Activated CD8-positive, alpha-beta memory T cell treated with anti-CD3 and anti-CD28 coated beads for 48 hours (primary cell): ENCODE measurements at places on chromosomes 11 and 22.

GRCh38 chr11:10978198-10978597 lies 120.3 kb upstream of the ZBED5 start:
- no peak for DNase-seq

DNA sequence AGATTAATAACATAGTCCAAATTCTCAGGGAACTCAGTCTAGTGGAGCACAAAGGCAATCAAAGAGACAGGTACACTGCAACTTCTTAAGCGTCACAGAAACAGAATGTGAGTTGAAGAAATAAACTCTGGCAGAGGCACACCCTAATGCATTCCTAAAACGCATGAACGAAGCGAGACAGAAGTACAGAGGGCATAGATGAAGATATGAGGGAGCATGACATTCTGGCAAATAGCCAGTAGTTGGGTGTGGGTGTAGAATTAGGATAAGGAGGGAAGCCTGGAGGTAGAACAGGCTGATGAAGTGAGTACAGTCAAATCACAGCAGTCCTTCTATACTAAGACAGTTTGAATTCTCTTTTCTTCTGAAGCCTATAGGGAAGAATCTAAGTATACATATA lies 838.7 kb upstream of the API5 start:
- no peak for DNase-seq

DNA sequence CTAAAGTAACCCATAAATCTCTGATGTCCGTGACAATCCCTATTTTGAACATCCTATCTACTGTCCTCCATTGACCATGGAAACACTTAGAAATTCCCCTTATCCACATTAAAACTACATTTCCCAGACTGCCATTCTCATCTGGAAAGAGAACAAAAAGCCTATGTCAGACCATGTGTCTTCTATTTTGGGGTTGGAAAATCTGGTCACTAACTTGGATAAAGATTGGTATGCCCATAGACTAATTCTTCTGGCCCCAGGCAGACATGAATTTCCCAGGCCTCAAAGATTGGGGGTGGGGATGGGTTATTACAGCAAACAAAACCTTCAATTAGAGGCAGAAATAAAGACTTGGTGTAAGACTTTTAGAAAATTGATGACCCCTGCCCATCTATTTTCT lies 30.9 kb upstream of the CREB3L1 start:
- DNase-seq = no peak

DNA sequence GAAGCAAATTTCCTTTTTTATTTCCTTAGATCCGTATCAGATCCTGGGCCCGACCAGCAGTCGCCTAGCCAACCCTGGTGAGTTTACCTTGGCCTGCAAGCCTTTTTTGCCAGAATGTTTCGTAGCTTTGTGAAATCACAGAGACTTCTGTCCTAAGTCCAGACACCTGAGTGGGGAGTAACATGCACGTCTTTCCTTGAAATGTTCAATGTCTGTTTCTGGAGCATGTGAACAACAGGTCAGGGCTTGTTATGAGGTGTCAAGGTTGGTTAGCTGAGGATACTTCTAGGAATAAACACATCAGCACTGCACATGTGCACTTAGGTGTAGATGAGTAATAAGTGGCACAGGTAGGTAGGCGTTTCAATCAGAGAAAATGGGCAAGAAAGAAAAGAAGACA lies 58.0 kb downstream of the KCNJ1 start:
- DNase-seq = no peak

DNA sequence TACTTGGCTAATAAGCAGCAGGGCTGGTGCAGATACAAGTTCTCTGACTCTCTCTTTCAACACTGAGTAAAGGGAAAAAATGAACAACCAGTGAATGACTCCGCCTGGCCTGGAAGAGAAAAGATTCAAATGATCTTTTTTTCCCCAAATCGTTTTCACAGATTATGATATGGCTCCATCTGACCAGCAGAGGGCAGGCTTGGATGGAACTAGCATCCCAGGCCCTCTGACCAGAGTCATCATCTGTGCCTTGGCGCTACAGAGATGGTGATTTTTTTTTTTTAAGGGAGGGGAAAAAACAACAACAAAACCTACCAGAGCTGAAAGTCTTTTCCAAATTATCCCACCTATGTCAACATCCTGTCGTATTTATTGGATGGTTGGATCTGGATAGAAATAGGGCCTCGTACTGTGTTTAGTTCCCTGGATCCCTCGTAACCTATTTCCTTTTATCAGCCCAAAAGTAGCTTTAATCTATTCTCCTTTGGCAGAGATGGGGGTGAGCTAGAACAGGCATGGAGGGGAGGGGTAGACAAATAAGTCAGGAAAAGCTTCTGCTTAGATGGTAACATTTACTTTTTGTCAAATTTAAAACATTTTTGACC lies 69.7 kb downstream of the PRSS23 start:
- DNase-seq = no peak

GRCh38 chr22:27768027-27768653 lies 33.4 kb downstream of the MN1 start:
- no peak for DNase-seq

DNA sequence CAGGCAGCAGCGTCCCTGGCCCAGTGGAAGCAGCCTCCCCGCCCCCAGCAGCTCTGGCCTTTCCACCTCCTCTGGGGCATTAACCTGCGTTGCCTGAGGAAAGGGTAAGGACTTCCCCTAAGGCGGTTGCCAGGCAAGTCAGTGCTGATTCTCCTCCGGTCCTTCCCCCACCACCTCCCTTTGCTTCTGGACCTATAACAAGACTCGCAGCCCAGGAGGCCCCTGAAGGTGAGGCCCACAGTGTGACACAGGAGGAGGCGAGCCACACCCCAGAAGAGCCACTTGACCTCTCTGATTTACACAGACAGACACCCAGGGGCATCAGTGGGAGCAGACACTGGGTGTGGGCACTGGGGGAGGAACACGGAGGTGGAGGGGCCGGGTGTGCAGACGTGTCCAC lies 35.4 kb downstream of the ASCL2 start:
- DNase-seq = no peak

DNA sequence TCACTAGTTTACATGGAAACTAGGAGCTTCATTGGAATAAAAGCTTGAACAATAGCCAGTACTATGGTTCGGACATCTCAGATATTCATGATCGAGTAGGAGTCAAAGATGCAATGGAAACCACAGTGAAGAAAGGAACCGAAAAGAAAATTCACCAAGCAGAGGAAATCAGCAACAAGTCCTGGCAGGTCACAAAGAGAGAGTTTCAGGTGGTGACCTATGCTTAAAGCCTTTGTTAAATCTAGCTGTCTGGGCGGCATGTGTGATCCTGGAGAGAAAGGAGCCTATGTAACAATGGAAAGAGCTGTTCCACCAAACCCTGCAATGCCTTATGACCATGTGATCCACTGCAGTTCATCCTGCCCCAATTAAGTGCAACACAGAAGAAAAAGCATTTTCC lies 68.9 kb upstream of the POU2AF2 start:
- DNase-seq = no peak

DNA sequence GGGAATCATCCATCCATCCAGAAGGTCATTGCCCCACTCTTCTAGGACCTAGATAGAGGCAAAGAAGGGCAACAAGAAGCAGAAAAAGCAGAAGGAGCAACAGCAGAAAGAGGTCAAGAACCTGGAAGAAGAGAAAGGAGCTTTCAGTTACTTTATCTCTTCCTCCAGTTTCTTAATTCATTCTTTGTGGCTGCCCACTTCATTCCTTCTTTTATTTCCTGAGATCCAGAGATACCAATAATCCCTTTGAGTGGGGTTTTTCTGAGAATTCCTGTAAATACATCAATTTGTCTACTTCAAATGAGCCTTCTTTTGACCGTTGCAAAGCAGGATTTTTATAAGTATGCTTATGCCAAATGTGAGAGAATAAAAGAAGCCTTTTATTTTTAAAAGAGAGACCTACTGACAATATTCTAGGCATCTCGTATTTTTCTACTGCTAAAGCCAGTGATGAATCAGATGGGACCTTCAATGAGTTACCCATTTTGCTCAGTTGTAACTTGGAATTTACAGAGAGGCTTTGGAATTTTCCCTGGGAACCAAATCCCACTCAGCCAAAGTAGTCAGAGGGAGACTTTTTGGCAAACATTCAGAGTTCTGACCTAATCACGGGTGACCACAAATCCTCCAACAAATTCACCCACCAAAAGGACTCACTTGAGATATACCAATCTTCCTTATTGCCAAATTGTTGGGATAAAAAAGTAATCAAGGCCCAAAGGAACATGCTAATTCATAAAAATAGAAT lies 54.9 kb downstream of the ZC3H12C start:
- no peak for DNase-seq

DNA sequence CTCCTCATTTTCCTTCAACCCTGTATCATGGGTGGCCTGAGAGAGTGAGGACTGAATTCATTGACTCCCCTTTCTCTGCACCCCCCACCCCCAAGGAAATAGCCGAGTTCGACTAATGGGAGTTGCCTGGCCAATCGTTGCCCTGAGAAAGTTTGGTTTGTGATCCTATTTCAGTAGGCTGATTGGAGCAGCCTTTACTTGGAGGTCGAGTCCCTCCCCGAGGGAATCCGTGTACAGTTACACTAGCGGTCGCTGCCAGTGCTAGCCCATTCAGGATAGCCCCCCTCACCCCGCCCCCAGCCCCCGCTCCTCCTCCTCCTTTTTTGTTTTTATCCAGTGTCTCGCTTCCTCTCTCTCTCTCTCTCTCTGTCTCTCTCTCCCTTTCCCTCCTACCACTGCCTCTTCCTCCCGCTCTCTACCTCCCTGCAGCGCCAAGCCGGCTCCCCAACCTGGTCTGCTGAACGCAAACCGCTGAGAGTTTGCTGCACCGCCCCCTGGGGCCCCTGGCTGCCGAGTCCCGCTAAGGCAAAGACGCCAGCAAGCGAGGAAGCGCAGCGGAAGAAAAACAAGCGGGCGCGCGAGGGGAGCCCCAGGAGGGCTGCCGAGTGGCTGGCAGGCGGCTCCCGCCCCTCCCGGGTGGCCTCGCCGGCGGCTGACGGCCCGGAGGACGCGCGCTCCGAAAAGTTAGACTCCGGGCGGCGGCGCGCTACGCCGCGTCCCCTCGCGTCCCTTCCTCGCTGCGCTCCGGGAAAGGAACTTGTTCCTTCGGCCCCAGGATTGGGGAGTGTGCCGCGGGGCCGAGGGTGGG lies at the start of gene GRAMD1B:
Gene GRAMD1B, plus strand, starts transcription at position 357 of the 808 bp plus-strand sequence. CDS start 524 bp downstream, outside the sequence.
- DNase-seq = peak; percentile 48

DNA sequence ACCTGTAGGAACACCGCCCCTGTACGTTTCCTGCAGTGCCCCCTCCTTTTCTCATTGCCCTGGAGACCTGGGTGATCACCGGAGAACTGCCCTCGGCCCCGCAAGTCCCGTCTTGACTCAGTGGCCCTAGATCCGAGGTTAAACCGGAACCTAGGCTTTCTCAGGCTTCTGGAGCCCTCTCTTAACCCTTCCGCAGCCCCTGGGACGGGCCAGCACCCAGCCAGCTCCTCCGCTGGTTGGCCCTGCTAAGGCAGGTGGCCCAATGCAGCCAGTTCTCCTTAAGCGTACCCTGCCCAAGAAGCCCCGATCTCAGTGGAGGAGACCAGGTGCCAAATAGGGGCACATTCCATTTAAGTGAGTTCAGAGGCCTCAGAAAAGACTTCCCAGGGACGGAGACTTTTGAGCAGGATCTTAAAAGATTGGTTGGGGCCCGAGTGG lies 776 bp downstream of the NLRX1 start:
- peak; percentile 8 for DNase-seq

GRCh38 chr11:65947603-65948125 lies 2.4 kb downstream of the TSGA10IP start:
- DNase-seq = no peak

- no peak for DNase-seq
Observed at GRCh38 chr11:69704508-69705253, 859 bp upstream of the FGF19 start.

DNA sequence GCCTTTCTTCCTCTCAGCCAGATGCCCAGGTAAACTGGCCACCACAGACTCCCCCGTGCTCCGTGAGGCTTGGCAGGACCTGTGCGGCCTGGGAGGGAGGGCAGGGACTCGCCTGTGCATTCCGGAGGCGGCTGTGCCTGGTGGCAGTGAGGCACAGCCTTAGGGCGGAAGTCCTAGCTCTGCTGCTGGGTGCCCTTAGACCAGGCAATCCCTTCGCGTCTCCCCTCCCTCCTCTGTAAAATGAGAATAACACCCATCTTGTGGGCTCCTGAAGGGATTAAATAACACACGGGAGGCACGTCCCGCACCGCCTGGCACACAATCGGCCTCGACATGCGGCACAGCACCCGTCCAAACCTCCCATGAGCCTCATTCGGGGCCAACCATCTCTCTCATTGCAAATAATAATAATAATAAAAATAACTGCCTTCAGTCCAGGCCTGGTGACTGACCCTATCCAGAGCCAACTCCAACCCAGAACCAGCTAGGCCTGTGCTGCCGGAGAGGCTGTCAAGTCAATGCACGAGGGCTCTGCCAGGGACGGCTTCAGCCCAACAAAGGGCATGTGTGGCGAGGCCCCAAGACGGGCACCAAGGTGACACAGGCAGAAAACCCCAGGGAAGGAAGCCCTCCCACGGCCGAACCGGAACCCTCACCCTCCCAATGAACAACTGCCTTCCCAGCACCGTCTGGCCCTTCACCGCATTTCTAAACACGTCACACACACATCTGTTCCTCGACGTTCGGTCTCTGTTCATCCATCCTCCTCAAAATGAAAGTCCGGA lies 8.2 kb downstream of the LTO1 start:
- no peak for DNase-seq

DNA sequence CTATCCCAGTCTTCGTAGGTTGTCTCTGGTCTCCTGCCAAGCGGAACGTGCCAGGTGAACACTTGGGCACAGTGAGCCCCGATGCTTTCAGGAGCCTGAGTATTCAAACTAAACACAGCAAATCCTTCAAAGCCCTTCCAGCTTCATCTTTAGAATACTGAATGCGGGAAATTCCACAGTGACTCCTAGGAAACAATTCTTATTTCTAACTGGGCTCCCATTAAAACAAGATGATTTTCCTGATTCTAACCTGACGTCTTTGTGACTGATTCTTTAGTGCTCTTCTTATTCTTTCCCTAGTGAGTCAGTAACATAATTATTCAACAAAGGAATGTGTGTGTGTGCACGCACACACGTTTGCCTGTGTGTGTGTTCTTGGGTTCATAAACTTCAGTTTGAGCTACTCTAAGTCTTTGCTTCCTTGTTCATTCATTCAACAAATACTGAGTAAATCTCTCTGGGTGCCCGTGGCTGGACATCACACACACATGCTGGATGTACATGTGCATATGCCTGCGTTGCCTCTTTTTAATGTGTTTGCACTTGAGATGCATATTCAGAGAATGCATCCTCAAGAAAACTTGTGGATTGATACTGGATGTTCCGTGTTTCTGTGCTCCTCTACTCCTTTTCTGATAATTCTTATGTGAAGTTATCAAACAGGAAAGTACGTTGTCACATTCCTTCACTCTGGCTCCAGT lies 134.5 kb downstream of the WNT7B start:
- DNase-seq = no peak

GRCh38 chr11:8221046-8221723 lies 42.5 kb downstream of the LMO1 start:
- DNase-seq = no peak
